ENCODE measurements at places on chromosomes 2 and 18.

DNA sequence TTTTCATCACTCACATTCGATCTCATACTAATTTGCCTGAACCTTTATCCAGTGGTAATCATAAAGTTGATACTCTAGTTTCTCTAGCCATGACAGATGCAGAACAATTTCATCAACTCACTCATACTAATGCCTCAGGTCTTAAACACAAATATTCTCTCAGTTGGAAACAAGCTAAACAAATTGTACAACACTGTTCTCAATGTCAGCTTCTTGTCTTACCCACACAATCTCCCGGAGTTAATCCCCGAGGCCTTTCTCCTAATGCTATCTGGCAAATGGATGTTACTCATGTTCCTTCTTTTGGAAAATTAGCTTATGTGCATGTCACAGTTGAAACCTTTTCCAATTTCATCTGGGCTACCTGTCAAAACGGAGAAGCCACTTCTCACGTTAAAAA lies 11.5 kb upstream of the CNOT11 start:
- DNase-seq = no peak

DNA sequence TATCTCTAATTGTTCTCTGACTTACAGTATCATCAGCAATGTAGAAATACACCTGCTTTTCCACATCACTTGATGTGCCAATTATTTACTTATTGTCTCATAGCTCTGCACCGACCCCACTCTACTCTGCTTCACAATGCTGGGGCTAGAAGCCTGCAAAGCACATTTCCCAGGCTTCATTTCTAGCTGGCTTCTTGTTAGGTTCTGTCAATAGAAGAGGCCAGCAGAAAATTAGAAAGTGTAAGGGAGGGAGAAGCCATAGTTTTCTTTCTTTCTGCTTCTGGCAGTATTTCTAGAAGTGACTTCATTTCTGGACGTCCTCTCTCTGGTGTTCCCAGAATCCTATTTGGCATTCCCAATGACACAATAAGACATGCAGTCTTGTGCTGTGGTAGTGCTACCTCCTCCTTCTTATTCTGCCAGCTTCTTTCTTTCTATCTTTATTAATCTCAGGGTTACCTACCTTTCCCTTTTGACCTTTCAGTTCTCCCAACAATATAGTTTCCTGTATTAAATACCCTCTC lies 12.5 kb upstream of the TANC1 start:
- DNase-seq = no peak

- no peak for DNase-seq
Observed at GRCh38 chr2:190766174-190766572, 114.4 kb upstream of the GLS start.

DNA sequence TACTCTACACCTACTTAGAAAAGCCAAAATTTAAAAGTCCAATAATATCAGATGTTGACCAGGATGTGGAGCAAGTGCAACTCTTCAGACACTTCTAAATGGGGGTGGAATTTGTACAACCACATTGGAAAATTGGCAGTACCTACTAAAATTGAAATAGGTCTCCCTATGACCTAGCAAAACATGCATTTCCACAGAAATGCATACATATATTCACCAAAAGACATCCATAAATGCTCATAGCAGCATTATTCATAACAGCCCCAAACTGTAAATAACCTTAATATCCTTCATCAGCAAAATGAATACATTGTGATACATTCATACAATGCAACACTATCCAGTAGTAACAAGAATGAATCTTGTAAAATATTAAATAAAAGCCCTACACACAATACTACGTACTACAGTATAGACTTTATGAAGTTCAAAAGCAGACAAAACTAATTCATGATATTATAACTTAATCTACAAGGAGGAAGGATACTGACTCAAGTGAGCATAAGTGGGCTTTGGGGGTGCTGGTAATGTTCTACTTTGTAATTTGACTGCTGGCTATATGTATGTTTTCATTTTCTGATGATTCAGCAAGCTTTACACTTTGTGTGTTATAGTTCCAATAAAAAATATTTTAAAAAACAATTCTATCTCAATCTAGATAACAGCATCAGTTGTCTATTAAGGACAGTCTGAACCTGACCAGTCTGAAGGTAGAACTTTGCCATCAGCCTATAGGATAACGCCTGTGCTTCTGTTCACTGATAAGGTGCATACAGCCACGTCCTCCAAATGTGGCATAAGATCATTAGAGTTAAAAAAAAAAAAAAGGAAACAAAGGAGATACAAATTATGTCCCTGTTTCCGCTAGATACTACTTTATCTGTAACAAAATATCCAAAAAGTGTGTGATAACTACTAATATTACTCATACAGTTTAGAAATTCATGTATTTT lies 6.6 kb upstream of the TNFRSF11A start:
- no peak for DNase-seq

GRCh38 chr2:227191367-227191766 lies 26.9 kb downstream of the COL4A3 start:
- no peak for DNase-seq

Measured in NCI-H2029 treated with DMSO at 0.1 percent for 48 hours (cell line).